A673 (cell line): ENCODE measurements at places on chromosomes 12 and 14.

DNA sequence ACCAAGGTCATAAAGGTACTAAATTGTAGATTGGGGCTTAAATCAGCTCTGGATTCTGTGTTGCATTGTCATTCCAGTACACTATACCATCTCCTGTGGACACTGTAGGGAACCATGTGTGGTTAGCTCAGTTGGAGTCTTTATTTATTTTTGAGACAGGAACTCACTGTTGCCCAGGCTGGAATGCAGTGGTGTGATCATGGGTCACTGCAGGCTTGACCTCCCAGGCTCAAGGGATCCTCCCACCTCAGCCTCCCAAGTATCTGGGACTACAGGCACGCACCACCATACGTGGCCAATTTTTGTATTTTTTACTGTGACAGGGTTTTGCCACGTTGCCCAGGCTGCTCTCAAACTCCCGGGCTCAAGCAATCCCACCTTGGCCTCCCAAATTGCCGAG lies 6.7 kb downstream of the PAPOLA start:
- H3K4me3 ChIP-seq: no peak overlapping the region
- H3K27me3 ChIP-seq: no peaks in the 10 kb centered on the region
- H3K36me3 ChIP-seq: peaks cover 9% of the 10 kb centered on the region
- H3K27ac ChIP-seq: no peak overlapping the region

DNA sequence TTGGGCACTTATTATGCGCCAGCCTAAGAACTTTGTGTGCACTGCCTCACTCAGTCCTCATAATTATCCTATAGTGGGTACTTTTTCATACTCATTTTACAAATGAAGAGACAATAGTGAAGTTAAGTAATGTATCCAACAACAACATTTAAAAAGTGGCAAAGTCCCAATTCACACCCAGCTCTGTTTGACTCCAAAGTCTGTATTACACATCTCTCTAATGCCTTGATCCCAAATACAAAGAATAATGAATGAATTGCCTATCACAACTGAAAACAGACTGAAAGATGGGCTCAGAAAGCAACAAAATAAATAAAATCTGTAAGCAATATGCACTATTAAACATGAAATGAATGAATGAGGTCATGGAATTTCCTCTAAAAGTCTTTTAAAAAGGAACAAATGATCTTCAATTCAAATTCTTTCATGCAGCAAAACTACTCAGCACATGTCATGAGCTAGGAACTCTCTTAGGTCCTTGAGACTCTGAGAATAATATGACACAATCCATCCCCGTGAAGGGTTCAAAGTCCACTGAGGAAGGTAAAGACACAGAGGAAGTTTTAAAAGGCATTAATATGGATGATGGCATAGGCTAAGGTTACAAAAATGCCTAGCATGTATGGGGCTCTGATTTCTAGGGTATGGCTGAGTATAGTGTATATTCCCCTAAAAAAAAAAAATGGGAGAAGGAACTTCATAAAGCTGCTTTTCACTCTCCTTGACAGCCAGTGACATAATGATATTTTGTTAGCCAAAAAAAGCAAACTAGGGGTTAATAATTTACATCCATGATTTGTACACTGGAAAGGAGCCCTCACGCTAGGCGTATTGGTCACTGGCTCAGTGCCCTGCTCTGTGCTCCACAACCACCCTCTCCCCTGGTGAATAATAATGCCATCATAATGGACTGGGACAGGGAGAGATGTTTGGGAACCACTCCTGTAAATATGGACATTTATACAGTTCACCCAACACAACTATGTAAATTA lies 103.4 kb downstream of the SLC2A13 start:
- no peak overlapping the region for H3K4me3 ChIP-seq
- no peak overlapping the region for H3K27ac ChIP-seq
- no peak for DNase-seq
- H3K4me1 ChIP-seq: no peaks in the 10 kb centered on the region

DNA sequence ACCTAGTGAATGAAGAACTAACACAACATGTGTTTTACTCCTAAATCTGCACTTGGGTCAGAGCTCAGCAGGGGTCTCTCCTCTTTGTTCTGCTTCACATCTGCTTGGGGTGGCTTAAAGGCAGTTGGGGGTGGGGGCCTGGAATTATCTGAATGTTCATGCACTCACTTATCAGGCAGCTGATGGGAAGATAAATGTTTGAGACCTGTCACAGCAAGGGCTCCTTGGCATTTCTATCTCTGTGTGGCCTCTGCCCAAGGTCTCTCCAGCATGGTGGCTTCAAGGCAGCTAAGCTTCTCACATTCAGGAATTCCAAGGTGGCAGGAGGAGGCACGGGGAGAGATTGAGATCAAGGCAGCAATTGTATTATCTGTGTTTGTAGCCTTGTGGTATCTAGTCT lies 6.4 kb upstream of the HMGA2 start:
- H3K4me3 ChIP-seq: no peak overlapping the region
- no peaks in the 10 kb centered on the region for H3K36me3 ChIP-seq
- peak overlapping the region; percentile 50 for H3K27ac ChIP-seq
- no peaks in the 10 kb centered on the region for H3K27me3 ChIP-seq

DNA sequence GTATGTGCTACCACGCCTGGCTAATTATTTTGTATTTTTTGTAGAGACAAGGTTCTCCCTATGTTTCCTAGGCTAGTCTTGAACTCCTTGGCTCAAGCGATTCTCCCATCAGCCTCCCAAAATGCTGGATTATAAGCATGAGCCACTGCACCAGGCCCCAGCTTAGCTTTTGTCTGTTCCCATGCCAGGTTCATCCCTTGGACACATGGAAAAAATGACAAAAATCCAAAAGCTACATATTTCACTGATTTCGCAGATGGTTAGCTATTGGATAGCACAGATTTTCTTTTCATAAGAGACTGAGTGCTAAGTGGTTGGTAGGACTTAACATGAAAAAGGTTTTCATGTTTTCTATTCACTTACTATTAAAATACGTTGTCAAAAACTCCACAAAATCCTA lies 286.6 kb upstream of the KITLG start:
- no peak for DNase-seq
- H3K4me3 ChIP-seq: no peak overlapping the region
- no peak overlapping the region for H3K27ac ChIP-seq
- H3K36me3 ChIP-seq: no peaks in the 10 kb centered on the region
- no peaks in the 10 kb centered on the region for H3K27me3 ChIP-seq

GRCh38 chr12:29152223-29152868 lies 3.3 kb downstream of the FAR2 start:
- DNase-seq: no peak
- no peaks in the 10 kb centered on the region for H3K36me3 ChIP-seq
- no peak overlapping the region for H3K27ac ChIP-seq
- no peak overlapping the region for H3K4me3 ChIP-seq

GRCh38 chr12:51028126-51028812 lies 2.1 kb upstream of the SLC11A2 start:
- H3K27ac ChIP-seq: no peak overlapping the region
- no peaks in the 10 kb centered on the region for H3K27me3 ChIP-seq
- peak overlapping the region; percentile 2 for H3K4me3 ChIP-seq
- peaks cover 8% of the 10 kb centered on the region for H3K4me1 ChIP-seq
- peak; percentile 86 for DNase-seq

DNA sequence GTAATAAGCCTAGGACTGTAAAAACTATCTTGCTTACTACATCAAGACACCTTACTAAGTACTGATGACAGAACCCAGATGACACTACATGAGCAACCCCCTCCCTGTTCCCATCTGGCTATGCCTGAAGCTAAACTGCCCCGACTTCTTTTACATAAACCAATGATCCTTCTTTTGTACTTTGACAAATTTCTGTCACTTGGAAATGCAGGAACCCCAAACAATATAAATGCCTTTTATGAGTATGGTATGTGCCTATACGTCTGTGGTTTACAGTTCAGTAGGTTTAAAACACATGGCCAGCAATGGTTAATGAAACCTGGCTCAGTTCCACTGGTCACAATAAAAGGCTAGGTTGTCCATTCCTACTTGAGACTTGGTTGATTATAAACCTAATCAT lies 6.1 kb downstream of the SYCP3 start:
- DNase-seq: no peak
- no peaks in the 10 kb centered on the region for H3K36me3 ChIP-seq
- H3K4me1 ChIP-seq: no peaks in the 10 kb centered on the region
- H3K27ac ChIP-seq: no peak overlapping the region

DNA sequence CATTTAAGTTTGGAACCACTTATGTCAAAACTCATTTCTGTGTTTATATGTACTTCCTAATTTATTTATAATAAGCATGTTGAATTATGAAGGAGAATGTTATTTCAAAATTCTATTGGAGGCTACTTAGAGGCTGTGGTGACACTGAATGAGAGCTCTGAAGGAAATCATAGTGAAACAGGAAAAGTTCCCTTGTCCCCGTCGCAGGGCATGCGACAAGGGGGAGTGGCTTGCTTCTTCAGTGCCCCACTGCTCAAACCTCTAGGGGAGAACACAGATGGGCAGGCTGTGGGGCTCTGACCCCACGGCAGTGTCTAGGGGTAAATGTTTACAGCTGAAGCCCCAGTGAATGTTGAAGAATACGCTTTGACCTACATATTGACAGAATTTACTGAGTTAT lies 261.9 kb downstream of the RAD51B start:
- no peak for DNase-seq
- H3K4me1 ChIP-seq: no peaks in the 10 kb centered on the region
- H3K36me3 ChIP-seq: no peaks in the 10 kb centered on the region
- H3K4me3 ChIP-seq: no peak overlapping the region

DNA sequence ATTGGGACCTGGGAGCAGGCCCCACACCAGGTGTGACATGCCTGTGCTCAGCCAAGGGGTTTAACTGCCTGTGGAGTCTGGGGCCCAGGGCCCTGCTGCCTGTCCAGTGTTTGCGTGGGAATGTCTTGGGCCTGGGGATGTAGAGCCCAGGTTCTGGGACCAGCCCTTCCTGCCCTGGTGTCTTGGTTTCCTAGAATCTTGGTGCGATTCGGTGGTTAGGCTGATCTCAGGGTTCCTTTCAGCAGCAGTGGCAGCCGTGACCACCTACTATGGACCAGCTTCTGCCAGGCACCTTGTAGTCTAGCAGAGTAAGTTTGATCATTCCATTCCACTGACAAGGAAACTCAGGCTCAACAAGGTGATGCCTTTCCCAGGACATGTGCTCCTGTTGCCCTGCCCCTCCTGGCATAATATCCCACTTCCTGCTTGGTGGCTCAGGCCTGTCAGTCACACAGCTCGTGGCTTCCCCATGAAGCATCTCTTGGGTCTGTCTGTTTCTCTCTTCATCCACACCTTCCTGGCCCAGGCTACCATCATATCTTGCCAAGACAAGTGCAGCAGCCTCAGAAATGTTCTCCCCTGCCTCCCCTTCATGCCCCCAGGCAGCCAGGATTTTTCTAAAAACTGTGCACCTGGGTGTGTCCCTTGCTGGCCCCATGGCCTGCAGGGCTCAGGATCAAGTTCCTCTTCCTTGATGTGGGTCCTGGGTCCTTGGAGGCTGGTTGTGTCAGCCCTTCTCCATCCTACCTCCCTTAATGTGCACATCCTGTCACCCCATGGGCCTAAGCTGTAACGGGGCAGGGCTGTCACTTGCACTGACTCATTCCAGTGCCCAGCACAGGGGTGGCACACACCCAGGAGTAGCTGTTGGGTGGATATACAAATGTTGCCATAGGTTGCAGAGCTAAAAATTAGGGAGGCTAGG lies 101.6 kb downstream of the SLC25A47 start:
- DNase-seq: no peak
- H3K36me3 ChIP-seq: no peaks in the 10 kb centered on the region
- no peak overlapping the region for H3K4me3 ChIP-seq

DNA sequence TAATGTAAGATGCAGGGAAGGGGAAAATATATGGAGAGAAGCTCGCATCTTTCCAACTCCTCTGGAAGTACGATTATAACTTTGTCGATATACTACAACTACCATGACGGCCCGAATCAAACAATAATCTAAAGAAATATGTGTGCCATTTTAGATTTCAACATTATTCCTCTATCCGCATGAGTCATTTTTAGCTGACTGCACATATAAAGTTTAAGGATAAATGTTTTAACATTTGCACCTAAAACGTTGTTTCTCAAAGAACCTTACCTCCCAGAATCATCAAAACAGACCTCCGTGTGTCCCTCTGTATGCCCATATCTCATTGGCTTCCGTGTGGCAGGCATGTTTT lies 482 bp downstream of the WDHD1 start:
- no peaks in the 10 kb centered on the region for H3K27me3 ChIP-seq
- peak overlapping the region; percentile 91 for H3K27ac ChIP-seq
- H3K4me3 ChIP-seq: peak overlapping the region; percentile 79
- no peak for DNase-seq
- H3K4me1 ChIP-seq: peaks cover 35% of the 10 kb centered on the region
- H3K36me3 ChIP-seq: no peaks in the 10 kb centered on the region

DNA sequence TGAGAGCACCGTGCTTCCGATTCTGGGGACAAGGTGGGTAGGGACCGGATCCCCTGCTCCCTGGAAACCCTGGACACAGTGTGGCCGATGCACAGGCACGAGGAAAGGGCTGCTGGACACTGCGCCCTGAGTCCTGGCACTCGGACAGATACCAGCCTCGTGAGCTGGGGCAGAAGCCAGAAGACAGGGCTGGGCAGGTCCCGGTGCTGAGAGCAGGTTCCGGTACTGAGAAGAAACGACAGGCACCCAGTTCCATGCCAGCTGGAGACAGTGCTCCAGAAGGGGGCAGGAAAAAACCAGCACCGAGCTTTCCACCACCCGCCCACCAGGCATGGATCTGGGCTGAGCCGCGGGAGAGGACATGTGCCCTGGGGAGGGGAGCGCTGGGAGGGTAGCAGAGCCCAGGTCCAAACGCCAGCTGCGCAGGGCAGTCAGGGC lies 6.5 kb downstream of the XRCC3 start:
- peaks cover 29% of the 10 kb centered on the region for H3K4me1 ChIP-seq
- no peaks in the 10 kb centered on the region for H3K27me3 ChIP-seq
- no peak overlapping the region for H3K27ac ChIP-seq
- H3K4me3 ChIP-seq: no peak overlapping the region
- DNase-seq: no peak
- peaks cover 68% of the 10 kb centered on the region for H3K36me3 ChIP-seq
